ENCODE measurements at places on chromosomes 2 and 18.

- DNase-seq: no peak
These were observed 106.1 kb downstream of the FAM210A start for GRCh38 chr18:13620206-13620672.

DNA sequence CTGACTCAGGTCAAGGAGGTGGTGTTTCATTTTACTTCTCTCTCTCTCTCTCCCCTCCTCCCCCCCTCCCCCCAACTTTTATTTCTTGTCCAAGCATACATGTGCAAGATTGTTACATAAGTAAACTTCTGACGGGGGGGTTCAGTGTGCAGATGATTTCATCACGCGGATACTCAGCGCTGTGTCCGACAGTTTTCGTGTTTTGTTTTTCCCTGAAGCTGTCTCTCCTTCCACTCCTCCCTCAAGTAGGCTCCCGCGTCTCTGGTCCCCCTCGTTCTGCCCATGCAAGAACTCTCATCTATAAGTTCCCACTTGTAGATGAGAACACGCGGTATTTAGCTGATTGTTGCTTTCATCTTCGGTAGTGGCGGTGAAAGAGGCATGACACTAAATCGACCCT, 111.0 kb upstream of the ANKRD30BL start:
- no peak for DNase-seq

DNA sequence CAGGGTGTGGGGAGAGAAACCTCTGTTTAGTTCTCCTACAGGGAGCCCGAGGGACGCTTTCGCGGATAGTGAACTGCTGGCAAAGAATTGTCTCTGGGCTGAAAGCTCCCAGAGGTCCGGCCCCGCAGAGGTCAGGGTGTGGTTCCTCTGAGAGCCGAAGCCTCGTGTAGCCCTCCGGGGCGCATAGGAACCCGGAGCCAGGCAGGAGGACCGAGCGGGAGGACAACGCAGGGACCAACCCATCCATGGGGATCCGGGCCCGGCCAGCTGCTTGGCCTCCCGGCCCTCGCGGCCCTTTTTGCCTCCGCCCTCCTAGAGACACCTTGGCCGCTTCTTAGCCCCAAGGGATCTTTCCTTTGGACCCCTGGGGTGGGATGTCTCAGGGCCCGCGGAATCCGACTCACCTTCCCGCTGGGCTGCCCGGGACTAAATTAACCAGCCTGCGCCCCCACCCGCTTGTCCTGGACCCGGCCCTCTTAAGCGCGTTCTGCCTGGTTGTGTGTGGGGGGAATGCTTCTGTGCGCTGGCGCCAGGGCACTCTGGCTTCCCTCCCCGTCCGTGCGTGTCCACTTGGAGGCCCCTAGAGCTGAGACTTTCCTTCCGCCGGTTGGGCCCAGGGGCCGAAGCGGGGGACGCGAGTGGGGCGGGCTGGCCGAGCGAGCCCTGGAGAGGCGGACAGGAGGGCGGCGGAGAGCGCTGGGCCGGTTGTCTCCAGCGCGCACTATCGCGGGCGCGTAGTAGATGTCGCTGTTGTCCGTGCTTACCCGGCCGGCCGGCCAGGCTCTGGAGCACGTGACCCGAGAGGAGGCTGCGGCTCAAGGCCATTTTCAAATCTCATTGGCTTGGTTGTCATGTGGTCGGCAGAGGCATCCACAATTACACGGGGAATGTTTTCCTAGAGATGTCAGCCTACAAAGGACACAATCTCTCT, at the start of gene HOXD10:
Gene HOXD10, plus strand, starts transcription at position 896 of the 931 bp plus-strand sequence. CDS start 56 bp downstream, outside the sequence.
- DNase-seq: no peak

GRCh38 chr2:54107903-54108615, 7.4 kb upstream of the ACYP2 start:
- DNase-seq: no peak

DNA sequence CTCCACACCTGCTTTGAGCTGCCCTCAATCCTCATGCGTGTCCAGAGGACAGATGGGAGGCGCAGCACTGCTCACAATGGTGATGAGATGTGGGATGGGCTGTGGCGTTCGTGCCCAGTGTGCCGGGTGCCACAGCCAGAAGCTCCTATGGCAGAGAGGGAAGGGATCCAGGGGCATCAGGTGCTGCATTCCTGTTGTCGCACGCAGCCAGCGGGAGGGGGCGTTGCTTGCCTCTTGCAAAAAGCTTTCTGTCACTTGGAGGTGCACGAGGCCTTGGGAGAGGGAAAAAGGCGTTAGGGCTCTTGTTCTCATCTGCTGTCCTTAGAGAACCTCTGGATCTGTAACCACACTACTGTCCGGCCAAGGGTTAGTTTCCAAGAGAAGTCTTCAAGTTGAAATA, 29.2 kb upstream of the ALLC start:
- DNase-seq: peak; percentile 56

- DNase-seq: no peak
These were observed 277.3 kb downstream of the LRATD1 start for GRCh38 chr2:14909795-14910194.
